ENCODE measurements at places on chromosomes 6 and 20. TPM values are rescaled to one million over a fixed set of nuclear protein-coding genes. Genes with fewer than 3 reads are reported as not detected.

GRCh38 chr6:168123165-168123911 is 44.3 kb upstream of the FRMD1 start:
- DNase-seq = peak; percentile 29

DNA sequence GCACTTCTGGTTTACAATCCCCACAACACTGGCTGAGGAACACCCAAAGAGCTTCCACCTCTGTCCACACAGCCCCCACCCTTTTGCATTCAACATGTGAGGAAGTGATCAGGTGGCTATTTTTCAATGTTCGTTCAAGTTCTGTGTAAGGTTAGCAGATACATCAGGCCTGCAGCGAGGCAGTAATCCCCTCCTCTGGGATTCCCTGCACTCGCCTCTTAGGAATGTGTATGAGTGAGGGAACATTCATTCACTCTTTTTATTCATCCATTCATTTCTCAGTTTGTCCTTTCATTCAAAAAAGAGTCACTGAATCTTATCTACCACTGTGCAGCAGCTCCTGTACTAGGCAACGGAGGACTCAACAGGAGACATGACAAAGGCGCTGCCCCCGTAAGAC is 236.4 kb upstream of the PRDM1 start:
- DNase-seq = no peak

DNA sequence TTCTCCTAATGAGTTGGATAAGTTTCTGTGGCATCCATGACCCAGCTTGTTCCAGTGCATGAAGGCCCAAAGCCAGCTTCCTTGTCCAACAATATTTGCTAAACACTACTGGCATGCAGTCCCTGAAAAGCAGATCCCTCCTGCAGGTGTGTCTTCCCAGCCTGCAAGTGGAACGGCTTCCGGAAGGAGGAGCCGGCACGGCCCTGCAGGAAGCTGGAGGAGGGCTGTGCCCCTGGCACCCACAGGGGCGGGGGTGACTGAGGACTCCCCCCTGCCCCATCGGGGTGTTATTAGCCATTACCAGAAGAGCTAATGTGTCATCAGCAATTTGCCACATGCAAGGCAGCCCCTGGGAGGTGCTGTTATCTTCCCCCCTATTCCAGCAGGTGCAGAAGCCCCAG is 27.4 kb downstream of the NPEPL1 start:
- peak; percentile 34 for DNase-seq

GRCh38 chr6:29487131-29487530 is 625 bp downstream of the MAS1L start:
- no peak for DNase-seq

- no peak for DNase-seq
These were observed 144.8 kb downstream of the ZNF217 start for GRCh38 chr20:53448875-53449274.

LY6G6C gene
- polyA plus RNA-seq = 1.2 TPM

TREM2 gene
- polyA plus RNA-seq = 4.2 TPM
